Uterus (tissue), 4 donors: ENCODE measurements at places on chromosomes 7 and 10. TPM values are rescaled to one million over a fixed set of nuclear protein-coding genes. Genes with fewer than 3 reads are reported as not detected.

Gene TBC1D12
- 37.5 TPM for total RNA-seq

Gene SCART1
- total RNA-seq, result 8.2 TPM

Gene PRPS1L1
- not detected for total RNA-seq

Gene TRIM50
- total RNA-seq, result not detected

Gene TDRD1
- not detected for total RNA-seq
